ENCODE measurements at places on chromosomes 4 and X. TPM values are rescaled to one million over a fixed set of nuclear protein-coding genes. Genes with fewer than 3 reads are reported as not detected.

The MAOB gene
- 42.0 TPM for total RNA-seq

- peaks cover 22% of the 10 kb centered on the region for H3K27me3 ChIP-seq
- H3K4me3 ChIP-seq, result no peak overlapping the region
- DNase-seq, result no peak
- no peak overlapping the region for H3K27ac ChIP-seq
- no peaks in the 10 kb centered on the region for H3K4me1 ChIP-seq
- no peaks in the 10 kb centered on the region for H3K36me3 ChIP-seq
Measured at GRCh38 chrX:13265549-13266132, 54.2 kb downstream of the ATXN3L start.

The AMBN gene
- not detected for total RNA-seq

The XPNPEP2 gene
- 3.9 TPM for total RNA-seq

DNA sequence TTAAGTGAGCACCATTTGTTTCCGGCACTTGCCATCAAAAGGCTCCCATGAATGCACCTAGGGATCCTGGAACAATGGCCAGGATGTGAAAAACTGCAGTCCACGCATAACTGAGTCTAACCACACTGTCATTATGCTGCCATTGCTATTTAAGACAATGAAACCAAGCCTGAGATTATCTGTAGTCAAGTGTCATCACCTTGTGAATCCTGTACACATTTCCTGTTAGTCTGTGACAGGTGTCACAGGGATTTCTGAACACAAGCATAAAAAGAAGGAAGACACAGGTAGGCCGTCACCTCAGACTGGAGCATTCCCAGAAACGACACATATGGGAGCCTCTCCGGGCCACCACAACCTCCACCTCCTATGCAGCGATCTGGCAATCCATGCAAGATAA is 66.7 kb downstream of the HADH start:
- no peaks in the 10 kb centered on the region for H3K27me3 ChIP-seq
- DNase-seq, result no peak
- no peaks in the 10 kb centered on the region for H3K36me3 ChIP-seq
- no peak overlapping the region for H3K27ac ChIP-seq

DNA sequence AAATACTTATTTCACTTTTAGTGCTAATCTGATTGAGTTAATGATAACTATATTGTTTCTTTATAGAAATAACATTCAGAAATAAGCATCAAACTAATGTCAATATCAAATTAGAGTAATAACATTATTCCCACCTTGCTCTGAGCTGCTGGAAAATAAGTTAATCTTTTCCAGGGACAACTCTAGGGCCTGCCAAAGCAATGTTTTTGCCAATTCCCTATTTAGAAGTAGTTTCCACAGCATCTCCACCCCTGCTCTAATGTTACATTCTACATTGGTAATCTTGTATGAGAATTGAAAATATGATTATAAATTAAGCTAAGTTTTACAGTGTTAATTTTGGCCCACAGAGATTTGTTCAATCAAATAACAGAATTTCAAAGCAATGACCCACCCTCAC is 68.3 kb downstream of the REELD1 start:
- no peaks in the 10 kb centered on the region for H3K27me3 ChIP-seq
- no peak overlapping the region for H3K27ac ChIP-seq
- peaks cover 3% of the 10 kb centered on the region for H3K4me1 ChIP-seq
- no peaks in the 10 kb centered on the region for H3K36me3 ChIP-seq

DNA sequence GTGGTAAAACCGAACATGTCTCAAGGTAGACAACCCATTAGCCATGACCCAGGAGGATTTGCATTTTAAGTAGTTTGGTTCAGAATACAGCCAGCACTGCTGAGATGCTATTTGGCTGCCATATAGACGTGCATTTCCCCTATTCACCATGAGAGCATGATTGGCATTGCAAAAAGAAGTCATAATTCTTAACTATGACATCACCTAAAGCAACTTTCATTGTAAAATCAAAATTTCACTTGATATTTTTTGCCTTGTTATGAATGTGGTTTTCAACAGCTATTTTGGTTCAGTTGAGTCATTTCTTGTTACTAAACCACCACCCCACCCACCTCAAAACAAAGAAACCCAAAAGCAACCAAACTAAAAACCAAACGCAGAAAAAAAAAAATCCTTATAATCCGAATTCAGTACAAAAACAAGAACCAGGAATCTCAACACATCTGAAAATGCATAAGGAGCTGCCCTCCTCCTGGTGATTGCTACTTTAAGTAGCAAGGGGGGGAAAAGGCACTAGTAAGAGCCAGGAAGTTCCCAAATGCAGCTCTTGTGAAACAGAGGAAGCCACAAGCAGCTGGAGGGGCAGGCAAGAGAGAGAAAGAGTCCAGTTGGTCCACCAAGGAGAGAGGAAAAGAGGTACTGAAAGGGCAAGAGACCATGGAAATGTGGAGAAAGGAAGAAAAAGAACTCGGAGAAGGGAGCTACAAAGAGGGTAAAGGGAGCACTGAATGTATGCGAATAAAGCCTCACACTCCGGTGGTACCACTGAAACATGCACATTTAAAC is 3.1 kb downstream of the SLITRK4 start:
- no peak for DNase-seq
- H3K36me3 ChIP-seq, result no peaks in the 10 kb centered on the region
- H3K27me3 ChIP-seq, result peaks cover 67% of the 10 kb centered on the region
- H3K27ac ChIP-seq, result no peak overlapping the region
- no peaks in the 10 kb centered on the region for H3K4me1 ChIP-seq

- H3K36me3 ChIP-seq, result no peaks in the 10 kb centered on the region
- H3K27ac ChIP-seq, result no peak overlapping the region
- H3K4me1 ChIP-seq, result no peaks in the 10 kb centered on the region
- no peaks in the 10 kb centered on the region for H3K27me3 ChIP-seq
Measured at GRCh38 chr4:24330573-24330972, 253.8 kb downstream of the DHX15 start.

The ZMAT1 gene
- total RNA-seq, result 32.8 TPM

The TMEM144 gene
- total RNA-seq, result 14.7 TPM

GRCh38 chr4:109157696-109158095 is 144.8 kb downstream of the COL25A1 start:
- H3K27me3 ChIP-seq, result no peaks in the 10 kb centered on the region
- DNase-seq, result no peak
- no peaks in the 10 kb centered on the region for H3K36me3 ChIP-seq
- no peak overlapping the region for H3K4me3 ChIP-seq

DNA sequence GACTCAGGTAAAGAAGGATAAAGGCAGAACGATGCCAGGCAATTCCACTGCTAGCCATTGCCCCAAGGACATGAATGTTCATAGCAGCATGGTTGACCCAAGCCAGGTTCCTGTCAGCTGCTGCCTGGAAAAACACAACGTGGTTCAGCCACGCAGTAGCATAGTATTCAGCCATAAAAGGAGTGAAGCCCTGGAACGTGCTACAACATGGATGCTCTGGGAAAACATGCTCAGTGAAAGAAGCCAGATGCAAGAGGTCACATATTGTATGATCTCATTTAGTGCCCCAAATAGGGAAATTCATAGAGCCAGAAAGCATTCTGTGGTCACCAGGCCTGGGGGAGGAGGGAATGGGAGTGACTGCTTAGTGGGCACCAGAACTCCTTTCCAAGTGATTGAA is 129.8 kb downstream of the GPR143 start:
- H3K27me3 ChIP-seq, result peaks cover 7% of the 10 kb centered on the region
- no peak for DNase-seq
- H3K4me3 ChIP-seq, result no peak overlapping the region
- H3K4me1 ChIP-seq, result no peaks in the 10 kb centered on the region
- H3K27ac ChIP-seq, result no peak overlapping the region

The IQSEC2 gene
- 18.3 TPM for total RNA-seq

The CCNA2 gene
- total RNA-seq, result 1.8 TPM

The ASB12 gene
- not detected for total RNA-seq

The MAGEA4 gene
- total RNA-seq, result not detected

The HTN1 gene
- not detected for total RNA-seq

The P2RY4 gene
- total RNA-seq, result 0.64 TPM

The ERAS gene
- 0.73 TPM for total RNA-seq

DNA sequence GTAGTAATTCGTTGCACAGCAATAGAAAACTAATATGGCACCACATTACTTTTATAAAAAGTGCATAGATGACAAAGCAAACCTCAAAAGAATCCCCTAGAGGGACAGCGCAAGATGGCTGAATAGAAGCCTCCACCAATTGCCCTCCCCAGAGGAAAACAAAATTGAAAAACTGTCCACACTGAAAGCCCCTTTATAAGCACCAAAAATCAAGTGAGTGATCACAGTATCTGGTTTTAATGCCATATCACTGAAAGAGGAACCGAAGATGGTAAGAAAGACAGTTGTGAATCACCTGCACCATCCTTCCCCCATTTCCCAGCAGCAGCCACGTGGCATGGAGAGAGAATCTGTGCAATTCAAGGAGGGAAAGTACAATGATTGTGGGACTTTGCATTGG is 522.2 kb downstream of the GLUD2 start:
- H3K4me3 ChIP-seq, result no peak overlapping the region
- H3K36me3 ChIP-seq, result no peaks in the 10 kb centered on the region
- no peaks in the 10 kb centered on the region for H3K27me3 ChIP-seq
- no peaks in the 10 kb centered on the region for H3K4me1 ChIP-seq
- no peak overlapping the region for H3K27ac ChIP-seq
- DNase-seq, result no peak

GRCh38 chr4:38023347-38024205 is 63.4 kb downstream of the PTTG2 start:
- H3K4me3 ChIP-seq, result no peak overlapping the region
- DNase-seq, result no peak
- no peak overlapping the region for H3K27ac ChIP-seq
- no peaks in the 10 kb centered on the region for H3K36me3 ChIP-seq

The EDA2R gene
- 2.2 TPM for total RNA-seq

The RBMXL3 gene
- not detected for total RNA-seq

All from breast epithelium (tissue), 4 donors.